Activated CD4-positive, alpha-beta T cell treated with anti-CD3 and anti-CD28 coated beads, Interleukin-2, amount 50 U/mL, for 48 hours (primary cell): ENCODE measurements at places on chromosomes 6 and 20.
A peak's percentile ranks its signal among the peaks of the same experiment; 100 is the strongest.

GRCh38 chr6:136523196-136523595, 27.0 kb downstream of the MAP7 start:
- DNase-seq, result no peak

GRCh38 chr6:30480536-30481156, 8.7 kb upstream of the HLA-E start:
- peak; percentile 68 for DNase-seq

- no peak for DNase-seq
These were observed 59.1 kb upstream of the F13A1 start for GRCh38 chr6:6379573-6379972.

DNA sequence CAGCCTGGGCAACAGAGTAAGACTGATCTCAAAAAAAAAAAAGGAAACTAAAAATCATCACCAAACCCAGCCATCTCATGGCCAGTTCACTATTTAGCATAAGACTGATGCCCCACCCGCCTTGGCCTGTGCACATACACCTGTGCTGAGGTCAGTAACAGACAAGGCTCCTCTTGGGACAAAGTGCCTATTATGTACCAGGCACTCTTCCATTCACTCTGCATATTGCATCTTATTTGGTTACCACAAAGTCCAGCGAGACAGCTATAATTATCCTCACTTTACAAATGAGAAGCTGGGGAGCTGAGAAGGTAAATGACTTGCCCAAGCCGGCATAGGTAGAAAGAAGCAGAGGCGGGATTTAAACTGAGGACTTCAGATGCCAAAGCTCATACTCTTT, 3.8 kb downstream of the PTPRT start:
- no peak for DNase-seq

DNA sequence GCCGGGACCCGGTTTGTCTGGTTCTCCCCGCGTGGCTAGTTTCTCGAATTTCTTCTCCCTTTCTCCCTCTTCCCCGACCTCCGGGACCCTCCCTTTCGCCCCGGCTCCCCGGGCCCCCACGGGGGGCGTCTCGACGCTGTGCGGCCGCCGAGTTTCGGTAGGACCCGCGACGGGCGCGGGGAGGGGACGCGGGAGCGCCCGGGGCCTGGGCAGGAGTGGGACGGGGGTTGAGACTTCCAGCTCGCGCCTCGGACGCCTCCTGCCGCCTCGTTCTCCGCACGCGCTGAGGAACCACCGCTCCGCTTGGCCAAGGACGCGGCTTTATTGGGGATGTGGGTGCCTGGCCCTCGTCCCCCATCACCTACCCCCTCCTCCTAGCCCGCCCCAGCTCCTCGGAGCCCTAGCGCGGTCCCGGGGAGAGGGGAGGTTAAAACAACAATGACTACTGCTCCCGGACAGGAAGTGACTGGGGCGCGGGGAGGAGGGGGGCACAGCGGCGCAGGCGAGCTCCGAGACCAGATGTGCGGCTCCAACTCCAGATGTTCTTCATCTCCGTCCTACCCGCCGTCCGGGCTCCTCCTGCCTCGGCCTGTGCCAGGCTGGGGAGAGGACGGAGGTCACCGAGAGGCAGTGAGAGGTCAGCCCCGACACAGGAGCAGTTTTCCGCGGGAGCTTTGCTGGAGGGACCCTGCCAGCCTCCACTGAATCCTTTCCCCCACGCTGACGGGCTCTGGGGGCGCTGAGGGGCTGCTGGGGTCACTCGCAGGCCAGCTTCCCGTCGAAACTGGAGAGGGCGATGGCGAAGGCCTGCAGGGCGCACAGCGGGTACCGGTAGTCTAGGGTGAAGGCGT, 917 bp upstream of the TEAD3 start:
- peak; percentile 66 for DNase-seq

- no peak for DNase-seq
These were observed 34.8 kb downstream of the IYD start for GRCh38 chr6:150403458-150404246.

- DNase-seq, result no peak
These were observed 22.6 kb downstream of the MYH7B start for GRCh38 chr20:34978092-34978744.
